ENCODE measurements at places on chromosomes 12 and 14. TPM values are rescaled to one million over a fixed set of nuclear protein-coding genes. Genes with fewer than 3 reads are reported as not detected.

DNA sequence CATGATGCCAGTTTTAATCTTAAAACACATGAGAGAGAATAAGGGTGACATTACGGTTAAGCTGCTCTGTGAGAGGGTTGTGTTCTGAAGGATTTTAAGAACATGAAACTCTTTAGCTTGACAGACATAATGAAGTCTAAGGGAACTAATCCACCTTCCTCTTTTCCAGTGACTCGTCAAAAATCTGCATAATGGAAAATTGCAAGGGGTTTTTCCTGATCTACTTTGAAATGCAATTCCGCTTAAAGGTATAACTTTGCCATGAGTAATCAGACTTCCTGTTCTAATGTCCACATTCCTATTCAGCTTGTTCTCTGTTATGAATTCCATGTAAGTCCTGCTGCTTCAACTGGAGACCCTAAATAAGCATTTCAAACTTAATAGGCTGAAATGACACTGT is at the start of gene ZNF705A:
TSS of gene ZNF705A (plus strand) at position 171 of the 400 bp plus-strand sequence. CDS start 15,611 bp downstream, outside the sequence.
- DNase-seq = peak; percentile 61

DNA sequence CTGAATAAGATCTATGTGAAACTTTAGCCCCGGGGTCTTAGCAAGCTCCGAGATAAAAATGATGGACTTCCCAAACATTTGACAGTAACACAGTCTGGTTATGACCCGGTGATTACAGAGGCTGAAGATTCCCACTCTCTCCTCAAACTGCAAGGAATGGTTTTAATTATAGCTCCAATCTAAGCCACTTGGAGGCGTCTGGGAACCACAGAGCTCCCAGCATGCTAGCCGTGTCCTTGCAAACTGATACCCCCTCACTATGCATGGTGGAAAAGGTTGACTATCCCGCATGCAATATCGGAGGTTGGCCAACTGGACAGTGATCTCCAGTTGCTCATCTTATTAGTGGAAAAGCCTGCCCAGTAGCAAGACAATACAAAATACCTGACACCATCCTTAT is 76.5 kb upstream of the GRIN2B start:
- DNase-seq = no peak

The VPS37B gene
- total RNA-seq = 46.8 TPM

- DNase-seq = no peak
Measured at GRCh38 chr14:34643361-34643760, 13.4 kb upstream of the SNX6 start.

The IL23A gene
- total RNA-seq = 1.3 TPM

GRCh38 chr12:131491916-131492490 is 218.9 kb upstream of the SFSWAP start:
- no peak for DNase-seq

The VWF gene
- total RNA-seq = under 0.01 TPM

GRCh38 chr12:82517808-82518207 is 159.5 kb downstream of the METTL25 start:
- DNase-seq = no peak

- peak; percentile 93 for DNase-seq
Measured at GRCh38 chr12:70660620-70661219, 23.5 kb upstream of the PTPRB start.

- DNase-seq = peak; percentile 43
Measured at GRCh38 chr12:92030618-92031017, 115.0 kb downstream of the BTG1 start.

DNA sequence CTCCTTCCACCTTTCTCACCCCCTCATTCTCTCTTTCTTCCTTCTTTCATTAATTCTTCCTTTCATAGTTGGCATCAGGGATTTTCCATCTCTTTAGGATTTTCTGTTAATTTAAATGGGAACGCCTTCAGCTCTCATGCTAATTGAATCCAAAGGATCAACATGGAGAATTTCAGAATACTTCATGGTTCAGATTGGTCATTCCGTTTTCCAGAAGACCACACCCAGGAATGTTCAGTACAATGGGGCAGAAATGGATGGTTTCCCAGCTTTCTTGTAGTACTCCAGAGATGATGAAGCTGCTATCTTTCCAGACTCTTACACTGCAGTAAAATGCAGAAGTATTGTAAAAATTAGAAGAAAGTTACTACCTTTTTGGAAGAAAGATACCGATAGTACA is 440.0 kb downstream of the DAD1 start:
- no peak for DNase-seq

The TOMM20L gene
- total RNA-seq = not detected

DNA sequence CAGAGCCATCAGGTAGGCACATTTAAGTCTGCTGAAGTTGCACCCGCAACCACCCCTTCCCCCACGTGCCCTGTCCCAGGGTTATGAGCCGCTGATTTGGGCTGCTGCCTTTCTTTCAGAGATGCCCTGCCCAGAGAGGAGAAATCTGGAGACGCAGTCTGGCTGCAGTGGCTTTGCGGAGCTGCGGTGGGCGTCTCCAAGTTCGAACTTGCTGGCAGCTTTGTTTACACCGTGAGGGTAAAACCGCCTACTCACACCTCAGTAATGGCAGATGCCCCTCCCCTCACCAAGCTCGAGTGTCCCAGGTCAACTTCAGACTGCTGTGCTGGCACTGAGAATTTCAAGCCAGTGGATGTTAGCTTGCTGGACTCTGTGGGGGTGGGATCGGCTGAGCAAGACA is 14.7 kb downstream of the PTCSC3 start:
- DNase-seq = no peak

DNA sequence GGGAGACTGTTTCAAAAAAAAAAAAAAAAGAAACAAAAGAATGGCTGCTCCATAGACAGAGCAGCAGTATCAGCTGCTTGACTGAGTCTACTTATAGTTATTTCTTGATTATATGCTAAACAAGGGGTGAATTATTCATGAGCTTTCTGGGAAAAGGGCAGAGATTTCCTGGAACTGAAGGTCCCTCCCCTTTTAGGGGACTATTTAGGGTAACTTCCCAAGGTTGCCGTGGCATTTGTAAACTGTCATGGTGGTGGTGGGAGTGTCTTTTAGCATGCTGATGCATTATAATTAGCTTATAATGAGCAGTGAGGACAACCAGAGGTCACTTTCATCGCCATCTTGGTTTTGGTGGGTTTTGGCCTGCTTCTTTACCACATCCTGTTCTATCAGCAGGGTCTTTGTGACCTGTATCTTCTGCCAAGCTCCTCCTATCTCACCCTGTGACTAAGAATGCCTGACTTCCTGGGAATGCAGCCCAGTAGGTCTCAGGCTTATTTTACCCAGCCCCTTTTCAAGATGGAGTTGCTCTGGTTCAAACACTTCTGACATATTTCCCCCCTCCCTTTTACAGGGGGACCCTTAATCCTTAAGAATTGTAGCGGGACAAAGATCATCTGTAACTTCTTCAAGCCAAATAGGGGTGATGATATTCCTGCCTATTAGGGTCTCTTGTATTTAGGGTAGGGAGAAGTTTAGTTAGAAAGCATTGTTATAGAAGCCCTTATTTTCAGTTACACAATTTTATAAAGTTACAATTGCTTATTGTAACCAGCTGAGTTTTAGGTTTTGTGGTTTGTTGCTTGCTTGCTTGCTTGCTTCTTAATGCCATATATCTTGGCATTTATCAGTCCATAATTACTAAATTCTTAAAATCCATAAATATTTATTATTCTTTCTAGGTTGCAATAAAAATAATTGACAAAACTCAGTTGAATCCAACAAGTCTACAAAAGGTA is 42.5 kb downstream of the MARK3 start:
- peak; percentile 52 for DNase-seq

All from mammary epithelial cell (primary cell).